NCI-H187 (cell line): ENCODE measurements at places on chromosomes 13 and 19.

DNA sequence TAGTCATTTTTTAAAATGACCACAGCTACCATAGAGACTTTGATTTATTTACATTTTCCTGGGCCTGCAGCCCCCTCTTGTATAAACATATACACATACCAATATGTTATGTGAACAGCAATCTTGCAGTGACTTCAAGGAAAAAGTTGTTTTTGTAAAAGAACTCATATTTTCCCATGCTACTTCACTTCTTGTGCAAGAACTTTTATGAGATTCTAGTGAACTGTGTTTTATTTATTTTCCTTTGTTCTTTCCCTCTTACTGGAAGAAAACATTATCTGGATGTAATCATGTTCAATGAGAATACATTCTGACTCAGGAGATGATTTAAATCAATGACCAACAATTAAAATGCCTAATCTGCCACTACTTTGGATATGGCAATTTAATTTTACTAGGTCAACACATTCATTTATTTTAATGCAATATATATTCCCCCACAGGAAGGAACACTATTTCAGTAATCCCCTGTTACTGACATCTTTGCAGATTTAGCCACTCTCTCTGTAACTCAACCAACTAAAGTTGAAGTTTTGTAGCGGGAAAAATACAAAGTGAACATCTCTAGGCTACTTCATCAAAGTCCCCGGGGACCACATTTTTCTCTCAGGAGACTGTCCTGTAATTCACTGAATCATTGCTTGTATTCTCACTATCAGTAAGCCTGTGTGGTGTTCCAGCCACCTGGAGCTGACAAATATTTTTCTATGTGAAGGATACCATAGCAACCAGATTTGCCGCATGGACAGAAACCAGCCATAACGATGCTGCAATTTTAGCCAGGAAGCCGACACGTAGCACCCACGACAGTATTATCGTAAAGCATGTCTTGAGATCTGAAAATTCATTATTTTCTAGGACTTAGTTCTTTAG is 90.5 kb downstream of the STARD13 start:
- DNase-seq: no peak

- no peak for DNase-seq
Observed at GRCh38 chr13:95195146-95195545, 106.1 kb downstream of the ABCC4 start.

GRCh38 chr13:88526186-88526852 is 855.1 kb downstream of the SLITRK5 start:
- peak; percentile 28 for DNase-seq

DNA sequence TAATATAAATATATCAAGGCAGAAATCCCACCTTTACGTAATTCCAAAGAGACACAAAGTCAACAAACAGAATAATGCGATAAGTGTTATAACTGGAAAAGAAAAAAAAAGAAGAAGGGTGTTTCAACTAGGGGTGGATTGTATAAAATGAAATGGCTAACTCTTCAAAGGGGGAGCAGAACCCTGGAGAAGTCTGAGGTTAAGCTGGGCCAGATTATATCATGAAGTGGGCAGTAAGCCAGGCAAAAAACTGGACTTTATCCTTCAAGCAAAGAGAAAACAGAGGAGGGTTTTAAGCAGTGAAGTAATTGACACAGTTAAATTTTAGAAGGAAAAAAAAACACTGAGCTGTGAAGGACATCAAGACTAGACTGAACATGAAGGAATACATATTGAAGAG is 41.9 kb downstream of the TBC1D4 start:
- DNase-seq: no peak

GRCh38 chr19:53878776-53879139 is 3.2 kb upstream of the PRKCG start:
- no peak for DNase-seq

DNA sequence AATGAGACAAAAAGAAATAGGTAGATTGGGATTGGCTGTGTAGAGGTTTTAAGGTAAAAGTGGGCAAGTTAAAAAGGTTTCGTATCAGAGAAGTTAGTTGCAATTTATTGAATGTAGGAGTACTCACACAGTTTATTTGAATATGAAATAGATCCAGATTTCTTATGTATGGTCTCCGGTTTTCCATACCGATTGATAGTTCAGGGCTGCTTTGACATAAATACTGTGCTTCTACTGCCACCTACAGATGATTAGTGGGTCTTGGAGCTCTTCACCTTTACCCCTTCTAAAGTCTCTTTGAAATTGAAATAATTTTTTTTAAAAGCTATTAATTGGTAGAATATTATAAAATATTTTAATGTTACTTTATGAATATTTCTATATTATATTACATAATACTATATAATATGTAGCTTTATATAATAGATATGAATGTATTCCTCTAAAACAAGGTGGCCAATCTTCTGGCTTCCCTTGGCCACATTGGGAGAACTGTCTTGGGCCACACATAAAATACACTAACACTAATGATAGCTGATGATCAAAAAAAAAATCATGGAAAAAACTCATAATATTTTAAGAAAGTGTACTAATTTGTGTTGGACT is 7.7 kb upstream of the GPR18 start:
- DNase-seq: no peak

DNA sequence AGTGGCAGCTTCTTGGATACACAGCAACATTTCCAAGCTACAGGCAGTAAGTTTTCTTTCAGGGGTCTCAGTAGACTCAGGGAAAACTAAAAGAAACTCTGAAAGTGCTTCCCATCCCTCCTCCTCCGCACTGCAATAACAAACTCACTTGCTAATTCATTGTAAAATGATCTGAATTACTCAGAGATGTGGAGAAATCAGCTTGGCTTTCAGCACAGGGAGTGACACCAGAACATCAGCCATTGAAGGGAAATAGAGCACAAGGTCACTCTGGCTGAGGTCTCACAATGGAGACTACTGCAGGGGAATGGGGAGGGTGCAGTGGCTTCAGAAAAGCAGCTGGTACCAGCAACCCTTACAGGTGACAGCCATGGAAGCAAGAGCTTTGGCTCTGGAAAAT is 137.3 kb upstream of the SERP2 start:
- no peak for DNase-seq

DNA sequence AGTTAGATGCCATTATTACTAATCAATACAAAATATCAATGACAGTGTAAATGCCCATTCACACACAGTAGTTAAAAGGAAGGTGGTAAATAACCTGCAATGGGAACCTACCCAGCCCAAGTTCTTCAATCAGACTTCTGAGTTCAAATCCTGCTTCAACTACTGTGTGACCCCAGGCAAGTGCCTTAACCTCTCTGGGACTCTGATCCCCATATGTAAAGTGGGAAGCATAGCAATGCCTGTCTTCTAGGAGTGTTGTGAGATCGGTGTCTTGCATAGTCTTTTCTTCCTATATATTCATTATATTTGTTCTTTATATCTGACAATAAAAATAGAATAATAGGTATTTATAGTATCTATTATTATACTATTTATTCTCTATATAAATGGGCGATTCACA is 6.9 kb downstream of the TIMM13 start:
- DNase-seq: no peak

DNA sequence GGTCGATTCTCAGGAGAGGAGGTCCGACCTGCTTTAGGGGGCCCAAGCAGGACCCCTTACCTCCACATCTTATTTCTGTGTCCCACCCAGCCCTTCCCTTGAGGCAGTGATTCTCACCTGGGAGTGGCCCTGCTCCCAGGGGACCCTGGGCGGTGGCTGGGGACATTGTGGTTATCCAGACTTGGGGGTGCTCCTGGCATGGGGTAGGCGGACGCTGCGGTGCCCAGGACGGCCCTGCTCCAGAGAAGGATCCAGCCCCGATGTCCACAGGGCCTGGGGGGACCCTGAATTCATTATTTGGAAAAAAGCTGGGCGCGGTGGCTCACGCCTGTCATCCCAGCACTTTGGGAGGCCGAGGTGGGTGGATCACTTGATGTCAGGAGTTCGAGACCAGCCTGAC is 84.4 kb downstream of the GADD45B start:
- no peak for DNase-seq

- no peak for DNase-seq
Observed at GRCh38 chr13:23960566-23961156, 63.4 kb upstream of the C1QTNF9B start.

DNA sequence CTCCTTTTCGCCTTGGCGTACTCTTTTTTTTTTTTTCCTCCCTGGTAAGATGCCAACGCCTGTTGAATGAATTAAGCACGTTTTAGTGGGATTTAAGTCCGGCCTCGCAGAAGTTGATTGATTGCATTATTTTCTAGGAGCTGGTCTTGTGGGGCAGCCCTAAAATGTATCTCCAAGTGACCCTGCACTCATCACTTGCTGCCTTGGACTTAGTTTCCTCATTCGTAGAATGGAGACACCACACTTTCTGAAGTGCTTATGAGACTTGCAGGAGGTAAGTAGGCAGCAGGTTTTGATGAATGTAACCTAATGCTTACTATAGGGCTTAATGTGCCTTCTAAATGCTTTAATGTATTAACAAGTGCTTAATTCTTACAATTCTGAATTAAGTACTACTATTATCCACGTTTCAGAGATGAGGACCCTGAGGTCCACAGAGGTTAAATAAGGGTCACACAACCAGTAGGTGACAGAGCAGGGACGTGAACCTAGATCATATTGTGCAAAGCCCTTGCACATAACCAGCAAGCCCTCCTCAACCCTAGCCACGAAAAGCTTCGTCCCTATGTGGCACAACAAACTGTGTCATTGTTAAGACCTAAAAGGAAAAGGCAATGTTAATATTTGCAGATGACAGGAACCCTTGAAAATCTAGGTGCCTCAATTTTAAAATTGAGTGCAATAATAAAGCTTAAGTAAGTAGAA is 514 bp upstream of the ARGLU1 start:
- DNase-seq: no peak

DNA sequence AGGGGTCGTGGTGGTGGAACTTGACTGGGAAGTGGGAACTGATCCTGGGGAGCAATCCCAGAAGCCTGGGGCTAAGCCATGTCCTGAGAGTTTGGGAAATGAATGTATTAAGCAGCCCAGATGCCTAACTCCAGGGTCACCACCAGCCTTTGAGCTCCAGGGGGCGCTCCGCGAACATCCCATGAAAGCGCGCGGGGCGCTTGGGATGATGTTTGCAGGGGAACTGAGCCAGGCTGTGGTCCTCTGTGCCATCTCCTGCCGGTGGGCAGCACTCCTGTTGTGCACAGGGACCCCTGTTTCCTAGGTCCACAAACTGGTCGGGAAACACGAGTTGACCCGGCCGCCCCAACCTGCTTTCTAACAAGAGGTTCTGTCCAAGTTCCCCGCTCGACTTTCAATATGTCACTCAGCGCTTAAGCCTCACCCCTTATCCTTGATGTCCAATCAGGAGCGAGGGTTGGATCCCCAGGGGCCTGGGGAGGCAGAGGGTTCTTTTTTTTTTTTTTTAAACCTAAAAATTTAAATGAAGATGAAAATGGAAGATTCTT is 14.4 kb downstream of the LEUTX start:
- DNase-seq: peak; percentile 70

DNA sequence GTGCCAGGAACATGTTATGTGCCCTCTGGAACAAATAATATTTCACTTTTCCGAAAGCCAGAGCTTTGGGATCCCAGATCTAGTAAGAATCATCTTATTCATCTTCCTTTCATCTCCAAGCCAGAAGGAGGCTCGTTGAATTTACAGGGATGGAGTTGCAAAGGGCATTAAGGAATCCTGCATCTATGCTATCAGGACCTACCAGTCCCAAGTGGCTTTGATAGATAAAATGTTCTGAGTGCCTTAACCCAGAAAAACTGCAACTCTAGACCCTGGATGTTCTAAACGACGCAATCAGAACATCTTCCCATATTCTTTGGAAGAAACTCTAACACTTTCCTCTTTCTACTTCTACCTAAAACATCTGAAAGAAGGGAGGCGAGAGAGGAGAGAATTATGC is 9.2 kb upstream of the EDDM13 start:
- no peak for DNase-seq

GRCh38 chr13:101146101-101146898 is 270.0 kb downstream of the NALCN start:
- DNase-seq: no peak
